ENCODE measurements at places on chromosomes 3 and 15. TPM values are rescaled to one million over a fixed set of nuclear protein-coding genes. Genes with fewer than 3 reads are reported as not detected.

The ACP3 gene
- total RNA-seq: under 0.01 TPM

The LPP gene
- total RNA-seq: 51.3 TPM

The DUOXA1 gene
- not detected for total RNA-seq

The UROC1 gene
- total RNA-seq: not detected

The GP9 gene
- not detected for total RNA-seq

The CTXND1 gene
- total RNA-seq: not detected

The PSTPIP1 gene
- total RNA-seq: 0.56 TPM

The CAND2 gene
- 4.2 TPM for total RNA-seq

The RASL12 gene
- 1.1 TPM for total RNA-seq

The EIF2A gene
- total RNA-seq: 251 TPM

The GJD2 gene
- total RNA-seq: not detected

The LSAMP gene
- total RNA-seq: 0.28 TPM

The OXSM gene
- 12.4 TPM for total RNA-seq
